BE2C (cell line): ENCODE measurements at places on chromosomes 5 and 9.

GRCh38 chr5:61831736-61832135 lies 474.3 kb upstream of the KIF2A start:
- DNase-seq = no peak

- no peak for DNase-seq
Observed at GRCh38 chr9:14300040-14300439, 13.9 kb downstream of the NFIB start.

GRCh38 chr9:119639287-119639955 lies 270.2 kb upstream of the BRINP1 start:
- DNase-seq = no peak

- no peak for DNase-seq
Observed at GRCh38 chr5:24916863-24917262, 272.1 kb upstream of the CDH10 start.

- no peak for DNase-seq
Observed at GRCh38 chr9:126055381-126055985, 271.1 kb upstream of the MVB12B start.

DNA sequence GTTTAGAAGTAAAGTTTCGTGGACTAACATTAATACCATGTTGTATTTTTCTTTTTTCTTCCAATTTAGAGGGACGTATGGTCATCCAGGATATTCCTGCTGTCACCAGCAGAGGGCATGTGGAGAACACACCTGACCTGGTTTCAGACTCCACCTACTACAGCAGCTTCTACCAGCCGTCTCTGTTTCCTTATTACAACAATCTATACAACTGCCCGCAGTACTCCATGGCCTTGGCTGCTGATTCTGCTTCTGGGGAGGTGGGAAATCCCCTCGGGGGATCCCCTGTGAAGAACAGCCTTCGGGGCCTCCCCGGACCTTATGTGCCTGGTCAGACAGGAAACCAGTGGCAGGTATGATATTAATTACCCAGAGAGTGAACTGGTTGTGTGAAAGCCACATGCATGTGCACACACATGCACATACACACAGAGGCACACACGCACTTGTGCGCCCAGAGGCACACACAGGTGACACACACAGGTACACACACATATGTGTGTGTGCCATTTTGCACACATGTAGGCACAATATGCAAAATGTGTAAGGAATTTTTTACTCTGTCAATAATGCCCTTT lies 52.4 kb downstream of the DMRT1 start:
- DNase-seq = peak; percentile 41

GRCh38 chr9:78300209-78300608 lies 3.3 kb downstream of the PSAT1 start:
- no peak for DNase-seq

DNA sequence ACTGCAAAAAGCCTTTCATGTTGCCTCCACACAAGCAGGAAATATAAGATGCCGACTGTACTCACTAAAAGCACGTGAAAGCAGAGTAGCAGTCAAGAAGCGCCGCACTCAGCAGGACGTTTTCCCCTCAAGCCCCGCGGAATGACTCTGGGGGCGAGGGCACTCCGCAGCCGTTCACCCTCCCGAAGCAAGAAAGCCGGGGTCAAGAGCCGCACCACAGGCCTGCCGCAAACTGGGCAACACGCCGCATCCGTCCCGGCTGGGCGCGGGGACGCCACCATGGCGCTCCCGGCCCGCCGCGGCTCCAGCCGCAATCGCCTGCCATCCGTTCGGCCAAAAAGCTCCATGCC lies 364 bp downstream of the RPS6 start:
- no peak for DNase-seq

DNA sequence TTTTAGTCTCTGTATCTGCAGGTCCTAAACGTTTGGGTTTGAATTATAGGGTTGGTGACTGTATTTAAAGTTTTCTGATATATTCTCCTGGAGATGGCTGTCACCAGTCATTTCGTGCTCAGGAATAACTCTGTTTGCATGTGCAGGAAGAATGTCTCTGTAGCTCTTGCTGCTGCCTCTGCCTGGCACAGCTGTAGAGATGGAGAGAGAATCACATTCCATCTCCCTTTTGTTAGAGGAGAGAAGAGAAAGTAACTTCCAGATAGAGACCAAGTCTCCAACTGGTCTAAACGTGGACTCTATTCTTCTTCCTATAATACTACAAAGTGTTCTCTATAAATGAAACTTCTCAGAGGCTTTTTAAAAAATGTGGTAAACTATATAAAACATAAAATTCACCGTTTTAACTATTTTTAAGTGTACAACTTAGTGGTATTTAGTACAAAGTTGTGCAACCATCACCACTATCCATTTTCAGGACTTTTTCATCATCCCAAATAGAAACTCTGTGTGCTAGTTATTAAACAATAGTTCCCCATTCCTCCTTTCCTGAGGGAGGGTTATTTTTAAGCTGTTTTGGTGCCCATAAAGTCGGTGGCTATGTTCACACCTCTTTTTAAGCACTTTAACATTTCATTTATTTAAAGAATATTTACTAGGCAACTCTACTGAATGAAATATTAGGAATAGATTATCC lies 20.7 kb upstream of the STARD4 start:
- no peak for DNase-seq

GRCh38 chr5:169025491-169025890 lies 275.4 kb downstream of the SLIT3 start:
- DNase-seq = no peak

DNA sequence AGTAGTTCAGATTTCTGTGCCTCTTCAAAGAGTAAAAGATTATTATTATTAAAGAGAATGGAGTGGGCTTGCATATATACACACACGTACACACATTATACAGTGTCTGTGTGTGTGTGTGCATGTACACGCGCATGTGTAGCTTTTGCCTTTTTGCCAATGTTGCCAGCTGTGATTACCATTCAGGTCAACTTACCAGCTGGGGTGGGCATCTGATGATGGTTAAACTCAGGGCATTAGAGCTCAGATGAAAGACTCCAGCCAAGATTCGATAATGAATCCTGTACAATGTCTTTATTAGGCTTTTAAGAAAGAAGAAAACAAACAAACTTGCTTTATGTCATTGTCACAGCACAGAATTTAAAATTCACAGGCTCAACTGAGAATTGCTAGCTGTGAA lies 296.5 kb upstream of the DMAC1 start:
- no peak for DNase-seq

- no peak for DNase-seq
Observed at GRCh38 chr9:124084087-124084486, 72.5 kb downstream of the LHX2 start.

- DNase-seq = peak; percentile 72
Observed at GRCh38 chr5:121189342-121190305, 662.1 kb upstream of the FTMT start.

GRCh38 chr5:122112063-122112462 lies 17.3 kb upstream of the ZNF474 start:
- no peak for DNase-seq

- DNase-seq = no peak
Observed at GRCh38 chr5:168728546-168729211, 149.5 kb upstream of the PANK3 start.

- peak; percentile 92 for DNase-seq
Observed at GRCh38 chr9:132575005-132575609, 7.3 kb upstream of the BARHL1 start.

GRCh38 chr9:19416143-19416542 lies 7.3 kb downstream of the ACER2 start:
- DNase-seq = no peak

DNA sequence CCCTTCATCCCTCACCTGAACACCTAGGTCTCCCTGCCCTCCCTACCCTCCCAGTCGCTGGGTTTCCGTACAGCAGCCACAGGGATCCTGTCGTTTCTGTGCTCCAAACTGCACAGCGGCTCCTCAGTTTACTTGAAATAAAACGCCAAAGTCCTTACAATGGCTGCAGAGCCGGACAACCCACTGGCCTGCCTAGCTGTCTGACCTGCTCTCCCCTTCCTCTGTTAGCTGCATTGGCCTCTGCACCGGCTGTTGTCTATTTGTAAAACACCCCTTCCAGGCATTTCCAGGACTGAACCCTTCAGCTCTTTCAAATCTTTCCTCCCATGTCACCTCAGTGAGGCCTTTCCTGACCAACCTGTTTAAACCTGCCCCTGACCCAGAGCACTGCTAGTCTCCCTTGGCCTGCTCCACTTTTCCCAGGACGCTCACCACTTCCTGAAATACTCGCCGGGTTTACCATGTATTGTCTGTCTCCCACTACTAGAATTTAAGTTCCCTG lies 9.1 kb upstream of the MGAT1 start:
- no peak for DNase-seq

DNA sequence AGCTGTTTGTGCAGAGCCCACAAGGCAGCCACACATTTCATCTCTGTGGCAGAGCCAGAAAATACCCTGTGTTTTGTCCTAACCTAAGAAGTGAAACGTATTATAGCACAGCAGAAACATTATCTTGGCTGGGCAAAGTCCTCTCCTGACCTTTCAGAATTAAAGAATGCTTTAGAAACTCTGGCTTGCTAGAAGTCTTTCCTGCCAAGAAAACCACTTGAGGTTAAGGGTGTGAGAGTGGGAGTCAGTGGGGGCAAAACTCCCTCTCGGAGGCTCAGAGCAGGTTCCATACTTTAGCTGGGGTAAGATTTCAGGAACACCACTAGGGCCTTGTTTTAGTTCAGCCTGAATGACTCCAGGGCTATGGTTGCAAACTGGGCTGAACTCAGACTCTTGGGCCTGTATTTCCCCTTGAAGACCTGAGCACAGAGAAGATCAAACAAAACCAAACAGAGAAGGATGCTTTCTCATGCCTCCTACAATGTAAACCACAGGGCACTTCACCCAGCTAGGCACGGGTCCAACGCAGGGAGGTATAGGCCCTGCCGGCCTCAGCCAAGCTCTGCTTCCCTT lies 48.0 kb downstream of the ZNF366 start:
- DNase-seq = no peak

- no peak for DNase-seq
Observed at GRCh38 chr9:133131506-133131905, 10.5 kb upstream of the RALGDS start.
